SK-N-MC (cell line): ENCODE measurements at places on chromosomes 11 and 22.

DNA sequence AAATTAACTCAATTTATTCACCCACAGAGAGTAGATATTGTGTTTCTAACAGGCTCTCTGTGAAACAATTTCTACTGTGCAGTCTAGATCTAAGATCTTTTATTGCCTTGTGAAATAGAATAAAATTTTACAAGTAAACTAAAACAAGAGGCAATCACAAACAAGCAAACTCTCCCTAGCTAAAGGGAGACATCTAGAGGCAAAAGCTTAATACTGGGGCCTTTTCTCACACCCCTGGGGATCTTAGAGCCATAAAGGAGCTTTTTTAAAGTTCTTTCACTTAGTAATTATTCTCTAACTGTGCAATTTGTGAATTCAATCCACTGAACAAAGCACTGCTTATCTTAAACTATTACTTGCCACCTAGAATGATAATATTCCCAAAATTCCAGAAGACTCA is 19.7 kb downstream of the ALG9 start:
- no peak for DNase-seq

DNA sequence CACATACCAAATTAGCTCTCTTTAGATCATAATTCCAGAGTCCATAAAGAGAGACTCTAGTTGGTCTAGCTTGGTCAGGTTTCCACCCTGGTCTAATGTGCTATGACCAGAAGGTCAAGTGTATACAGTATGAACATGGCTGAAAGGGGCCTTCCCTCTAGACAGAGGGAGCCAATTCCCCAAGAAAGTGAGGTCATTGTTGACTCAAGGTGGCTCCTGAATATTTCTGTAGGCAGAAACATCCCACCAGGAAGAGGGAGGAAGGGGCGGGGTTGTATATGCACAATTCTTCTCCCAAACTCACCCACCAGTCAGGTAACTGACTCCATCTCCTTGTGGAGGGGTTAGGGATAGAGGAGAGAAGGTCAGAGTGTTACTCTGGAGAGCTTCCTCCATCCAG is 281.8 kb upstream of the PLET1 start:
- no peak for DNase-seq

GRCh38 chr11:3835751-3836150 is 5.0 kb downstream of the RHOG start:
- DNase-seq = no peak

GRCh38 chr11:124656774-124657630 is 16.5 kb downstream of the SIAE start:
- DNase-seq = no peak

- no peak for DNase-seq
These were observed 30.0 kb upstream of the ME3 start for GRCh38 chr11:86702220-86702983.

DNA sequence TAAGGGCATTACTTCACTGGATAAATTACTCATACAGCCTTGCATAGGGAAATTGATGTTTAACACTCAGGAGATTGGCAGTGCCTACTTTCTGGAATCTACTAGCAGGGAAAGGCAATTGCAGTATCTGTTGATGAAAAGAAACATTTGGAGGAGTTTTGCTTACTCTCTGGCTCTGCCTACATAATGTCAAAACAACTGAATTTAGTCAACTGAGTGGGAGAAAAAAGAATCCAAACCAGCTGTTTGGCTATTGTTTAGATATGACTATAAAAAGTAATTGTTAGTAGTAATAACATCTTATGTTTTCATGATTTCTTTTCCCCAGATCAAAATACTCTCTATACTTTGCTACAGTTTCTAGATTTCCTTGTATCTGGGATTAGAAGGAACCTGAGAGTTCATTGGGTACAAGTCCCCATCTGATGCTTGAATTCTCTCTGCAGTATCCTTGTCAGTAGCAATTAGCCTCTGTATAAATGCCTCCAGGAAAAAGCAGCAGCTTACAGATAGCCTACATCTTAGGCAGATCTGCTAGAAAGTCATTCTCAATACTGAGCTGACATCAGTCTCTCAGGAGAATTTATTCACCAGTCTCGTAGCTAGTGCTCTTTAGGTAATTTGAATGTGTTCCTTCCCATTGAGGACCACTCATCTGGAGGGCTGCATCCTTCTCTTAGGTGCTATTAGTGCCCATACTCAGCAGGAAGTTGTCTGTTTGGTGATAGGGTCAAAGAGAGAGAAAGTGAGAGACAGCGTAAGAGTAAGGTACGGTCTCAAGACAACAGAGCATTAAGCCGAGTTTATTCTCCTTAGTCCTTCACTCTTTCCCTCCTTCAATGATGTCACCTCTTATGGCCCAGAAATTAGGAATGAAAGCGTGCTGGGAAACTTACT is 185.9 kb upstream of the CCDC90B start:
- DNase-seq = no peak

- DNase-seq = no peak
These were observed 707.5 kb upstream of the LUZP2 start for GRCh38 chr11:23789200-23789853.

- no peak for DNase-seq
These were observed 5.9 kb upstream of the ATF4 start for GRCh38 chr22:39514373-39514973.

DNA sequence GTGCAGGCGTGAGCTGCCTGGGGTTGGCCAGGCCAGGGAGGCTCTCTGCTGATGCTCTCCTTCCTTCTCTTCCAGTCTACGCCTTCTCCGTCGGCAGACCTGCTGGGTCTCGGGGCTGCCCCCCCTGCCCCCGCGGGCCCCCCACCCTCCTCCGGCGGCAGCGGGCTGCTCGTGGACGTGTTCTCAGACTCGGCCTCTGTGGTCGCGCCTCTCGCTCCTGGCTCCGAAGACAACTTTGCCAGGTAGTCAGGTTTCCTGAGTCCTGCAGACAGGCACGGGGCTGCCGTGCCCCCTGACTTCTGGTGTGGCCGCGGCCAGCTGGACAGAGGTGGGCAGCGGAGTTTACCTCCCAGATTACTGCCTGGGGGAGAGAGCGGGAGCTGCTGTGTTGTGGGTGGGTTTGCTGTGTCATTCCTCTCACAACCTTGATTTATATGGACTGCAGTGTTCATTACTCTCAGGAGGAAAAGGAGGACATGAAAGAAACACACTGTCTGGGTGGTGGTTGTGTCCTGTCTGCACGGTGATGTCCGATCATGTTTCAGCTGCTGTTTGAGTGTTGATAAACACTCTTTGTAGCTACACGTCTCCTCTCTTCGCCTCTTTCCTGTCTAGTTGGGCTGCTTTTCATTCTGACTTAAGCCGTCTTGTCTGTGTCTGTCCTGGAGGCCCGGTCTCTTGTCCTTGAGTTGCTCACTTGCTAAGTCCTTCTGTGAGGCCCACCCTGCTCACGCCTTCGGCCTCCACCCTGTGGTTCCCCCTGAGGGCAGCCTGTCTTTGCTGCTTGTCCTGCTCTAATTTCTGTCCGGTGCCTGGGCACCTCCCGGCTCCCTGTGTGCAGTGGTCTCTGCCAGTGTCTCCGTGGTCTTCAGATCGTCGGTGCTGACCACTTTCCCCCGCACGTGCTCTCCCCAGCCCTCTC is 35.9 kb downstream of the MUC6 start:
- DNase-seq = no peak

GRCh38 chr11:33065445-33066178 is 26.2 kb downstream of the TCP11L1 start:
- no peak for DNase-seq

GRCh38 chr11:99432677-99433076 is 411.9 kb downstream of the CNTN5 start:
- DNase-seq = no peak

- DNase-seq = no peak
These were observed 17.2 kb downstream of the LINC01488 start for GRCh38 chr11:69498614-69499175.

GRCh38 chr11:119629834-119630624 is 99.0 kb downstream of the NECTIN1 start:
- no peak for DNase-seq

DNA sequence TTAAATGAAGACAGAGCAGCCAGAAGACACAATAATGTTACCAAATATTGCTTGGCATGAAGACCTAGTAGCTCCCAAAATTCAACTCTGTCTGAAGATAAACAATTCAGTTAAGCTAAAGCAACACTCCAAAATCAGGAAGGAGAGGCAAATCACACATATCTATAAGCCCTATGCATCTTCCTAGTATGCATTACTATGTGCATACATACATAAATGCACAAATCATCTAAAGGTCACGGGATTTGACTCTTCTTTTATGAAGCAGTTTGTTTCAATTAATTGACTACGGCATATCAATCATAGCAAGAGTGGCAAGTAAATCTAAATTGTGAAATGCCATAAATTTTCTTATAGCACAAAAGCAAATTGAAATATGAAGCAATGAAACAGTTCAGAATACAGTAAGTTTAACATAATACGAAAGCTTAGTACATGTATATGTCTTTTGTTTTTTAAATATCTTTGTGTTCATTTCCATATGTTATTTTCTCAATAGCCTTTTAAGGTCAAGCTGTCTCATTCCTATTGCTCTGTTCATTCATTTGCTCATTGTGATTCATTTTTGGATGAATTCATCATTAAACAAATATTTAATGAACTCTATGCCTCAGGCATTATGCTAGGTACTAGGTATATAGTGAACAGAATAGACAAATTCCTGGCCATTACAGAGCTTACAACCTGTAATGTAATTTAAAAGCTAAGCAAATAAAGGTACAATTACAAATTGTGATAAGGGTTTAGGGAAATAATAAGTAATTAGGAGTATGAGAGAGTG is 540.5 kb downstream of the DLG2 start:
- no peak for DNase-seq

GRCh38 chr11:74453373-74453975 is 13.9 kb downstream of the KCNE3 start:
- DNase-seq = no peak

GRCh38 chr11:19677381-19678080 is 35.1 kb upstream of the NAV2 start:
- DNase-seq = no peak

- DNase-seq = no peak
These were observed 11.0 kb upstream of the CATSPER1 start for GRCh38 chr11:66037327-66037726.

GRCh38 chr11:115500547-115501501 is 3.4 kb downstream of the CADM1 start:
- DNase-seq = no peak

DNA sequence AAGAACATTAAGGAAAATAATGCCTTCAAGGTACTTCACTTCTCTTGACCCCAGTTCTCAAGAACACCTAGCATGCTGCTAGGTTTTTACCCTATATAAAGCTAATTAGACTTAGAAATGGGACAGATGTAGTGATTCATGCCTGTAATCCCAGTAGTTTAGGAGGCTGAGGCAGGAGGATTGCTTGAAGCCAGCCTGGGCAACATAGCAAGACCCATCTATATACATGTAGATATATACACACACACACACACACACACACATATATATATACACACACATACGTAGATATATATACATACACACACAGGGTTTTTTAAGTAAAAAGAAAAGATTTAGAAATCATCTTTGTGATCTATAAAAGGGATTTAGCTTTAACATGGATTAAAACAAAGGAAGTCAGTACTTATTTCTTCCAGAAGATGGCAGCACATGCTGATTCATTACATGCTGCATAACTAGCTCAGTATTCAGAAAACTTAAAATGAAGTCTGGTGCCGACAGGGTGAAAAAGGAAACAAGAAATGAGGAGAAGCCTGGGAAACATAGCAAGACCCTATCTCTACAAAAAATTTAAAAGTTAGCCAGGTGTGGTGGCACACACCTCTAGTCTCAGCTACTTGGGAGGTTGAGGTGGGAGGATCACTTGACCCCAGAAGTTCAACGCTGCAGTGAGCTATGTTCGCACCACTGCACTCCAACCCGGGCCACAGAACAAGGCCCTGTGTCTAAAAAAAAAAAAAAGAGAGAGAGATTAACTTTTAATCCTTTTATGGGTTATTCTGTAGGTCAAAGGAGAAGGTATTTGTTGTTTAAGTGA is 28.5 kb upstream of the RBX1 start:
- DNase-seq = peak; percentile 61

DNA sequence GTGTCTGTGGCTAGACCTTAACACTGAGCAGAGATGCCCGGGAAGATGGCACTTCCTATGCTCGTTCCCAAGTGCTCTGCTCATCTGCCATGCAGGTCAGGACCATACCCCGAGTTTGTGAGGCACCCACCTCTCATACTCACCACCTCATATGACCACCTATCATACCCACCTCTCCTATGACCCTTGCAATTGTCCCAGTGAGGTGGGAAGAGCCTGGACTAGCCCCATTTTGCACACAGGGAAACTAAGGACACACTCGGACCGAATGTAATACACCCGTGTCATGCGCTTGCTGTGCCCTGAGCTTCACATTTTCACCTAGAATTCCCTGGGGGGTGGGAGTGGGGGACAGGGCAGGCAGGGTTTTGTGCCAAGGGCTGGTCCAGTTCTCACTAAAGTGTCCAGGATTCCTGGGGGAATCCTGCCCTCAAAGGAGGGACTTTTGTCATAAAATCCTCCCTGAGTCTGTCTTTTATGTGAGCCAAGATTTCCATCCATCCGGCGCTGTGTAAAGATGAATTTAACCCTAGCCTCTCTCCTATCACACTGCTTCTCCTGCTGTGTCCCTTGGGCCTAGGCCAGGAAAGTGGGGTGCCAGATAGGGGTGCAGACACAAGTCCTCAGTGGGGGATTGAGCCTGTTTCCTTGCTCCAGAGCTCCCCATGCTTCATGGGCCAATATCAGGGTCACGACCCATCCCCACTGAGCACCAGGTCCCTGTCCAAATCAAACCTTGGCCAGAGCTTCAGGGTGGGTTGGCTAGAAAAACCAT is 20.0 kb downstream of the TPBGL start:
- no peak for DNase-seq

- DNase-seq = no peak
These were observed 289.9 kb downstream of the GUCY1A2 start for GRCh38 chr11:106728379-106728778.

DNA sequence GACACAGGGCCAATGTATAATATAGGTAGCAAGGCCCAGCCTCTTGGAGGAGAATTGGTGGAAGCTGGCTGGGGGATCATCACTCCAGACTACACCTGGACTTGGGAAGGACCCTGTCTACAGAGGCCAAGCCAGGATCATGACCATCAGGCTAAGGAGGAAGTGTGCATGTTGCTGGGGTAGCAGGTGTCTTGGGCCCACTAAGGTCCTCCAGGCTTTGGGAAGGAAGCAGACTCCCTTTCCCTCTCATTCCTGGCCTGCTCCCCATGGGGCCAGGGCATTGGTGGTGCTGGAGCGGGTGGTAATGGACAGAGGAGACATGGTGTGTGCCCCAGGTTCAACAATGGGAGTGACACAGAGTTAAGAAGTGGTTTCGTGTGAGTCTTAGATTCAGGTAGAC is 16.0 kb upstream of the TUB start:
- no peak for DNase-seq
